Foreskin fibroblast (primary cell): ENCODE measurements at places on chromosomes 12 and 14.

- peak; percentile 33 for DNase-seq
Measured at GRCh38 chr14:72517736-72518135, 376.2 kb downstream of the DPF3 start.

DNA sequence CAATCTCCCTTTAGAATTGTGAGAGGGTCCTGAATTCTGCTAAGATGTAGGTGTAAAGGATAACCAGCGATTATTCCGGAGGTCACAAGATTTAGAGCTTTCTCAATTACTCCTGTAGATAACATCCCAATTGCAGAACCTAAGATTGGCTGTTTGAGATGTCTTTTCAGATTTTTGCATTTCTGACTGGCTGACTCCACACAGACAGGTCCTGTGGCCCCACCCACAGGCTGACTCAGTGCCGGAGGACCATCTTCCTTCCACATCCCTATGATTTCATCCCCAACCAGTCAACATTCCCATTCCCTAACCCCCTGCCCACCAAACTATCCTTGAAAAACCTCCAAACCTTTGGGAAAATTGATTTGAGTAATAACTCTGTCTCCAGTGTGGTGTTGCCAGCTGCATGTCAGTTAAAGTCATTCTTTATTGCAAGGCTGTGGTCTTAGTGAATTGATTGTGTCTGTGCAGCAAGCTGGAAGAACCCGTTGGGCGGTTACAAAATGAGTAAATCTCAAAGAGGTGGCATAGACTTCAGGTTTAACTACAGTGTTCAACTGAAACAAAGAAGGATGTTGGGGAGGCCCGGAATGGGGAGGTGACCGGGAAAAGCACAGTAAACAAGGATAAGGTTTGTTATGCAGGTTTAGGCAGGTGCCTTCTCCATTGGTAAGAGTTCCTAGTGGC, 10.6 kb downstream of the FNTB start:
- no peak for DNase-seq

DNA sequence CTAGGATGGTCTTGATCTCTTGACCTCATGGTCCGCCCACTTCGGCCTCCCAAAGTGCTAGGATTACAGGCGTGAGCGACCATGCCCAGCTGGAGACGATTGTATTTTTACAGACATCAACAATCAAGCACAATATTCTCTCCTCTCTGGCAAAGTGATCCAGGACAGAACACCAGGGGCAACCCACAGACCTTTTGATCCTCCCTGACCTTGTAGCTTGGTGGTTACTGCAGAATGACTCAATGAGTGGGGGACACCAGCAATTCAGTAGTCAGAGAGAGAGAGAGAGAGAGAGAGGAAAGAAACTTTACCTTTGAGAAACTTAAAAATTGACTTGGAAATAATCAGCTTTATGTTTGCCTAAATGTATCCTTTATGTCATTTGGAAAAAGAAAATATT, 51.2 kb downstream of the DRAM1 start:
- DNase-seq, result no peak

- no peak for DNase-seq
Measured at GRCh38 chr14:93937519-93937918, 10.4 kb downstream of the FAM181A start.

- peak; percentile 34 for DNase-seq
Measured at GRCh38 chr14:67418401-67419191, 6.6 kb upstream of the PLEK2 start.

- DNase-seq, result no peak
Measured at GRCh38 chr14:104195878-104196277, 57.5 kb downstream of the KIF26A start.

GRCh38 chr12:51970904-51971646, 19.6 kb downstream of the ACVR1B start:
- no peak for DNase-seq

DNA sequence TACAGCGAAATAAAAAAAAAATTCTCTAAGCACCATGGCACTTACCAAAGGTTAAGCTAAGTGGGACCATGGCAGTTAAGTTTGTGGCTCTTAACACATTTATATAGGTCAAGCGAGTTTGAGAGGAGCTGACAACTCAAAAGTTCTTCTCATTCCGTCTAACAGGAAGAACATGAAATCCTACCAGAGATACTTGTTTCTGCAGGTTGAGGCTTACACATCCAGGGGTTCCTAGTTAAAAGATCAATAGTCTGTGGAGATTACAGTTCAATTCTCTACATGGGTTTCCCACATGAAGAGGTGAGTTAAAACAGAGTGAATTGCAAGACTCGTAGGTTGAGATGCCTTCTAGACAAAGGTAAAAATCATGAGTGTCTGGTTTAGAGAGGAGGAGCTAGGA, 142.6 kb downstream of the EMP1 start:
- no peak for DNase-seq

GRCh38 chr12:256225-256624, 6.4 kb downstream of the SLC6A13 start:
- no peak for DNase-seq

- DNase-seq, result no peak
Measured at GRCh38 chr14:64708148-64709004, 4.2 kb downstream of the PLEKHG3 start.

DNA sequence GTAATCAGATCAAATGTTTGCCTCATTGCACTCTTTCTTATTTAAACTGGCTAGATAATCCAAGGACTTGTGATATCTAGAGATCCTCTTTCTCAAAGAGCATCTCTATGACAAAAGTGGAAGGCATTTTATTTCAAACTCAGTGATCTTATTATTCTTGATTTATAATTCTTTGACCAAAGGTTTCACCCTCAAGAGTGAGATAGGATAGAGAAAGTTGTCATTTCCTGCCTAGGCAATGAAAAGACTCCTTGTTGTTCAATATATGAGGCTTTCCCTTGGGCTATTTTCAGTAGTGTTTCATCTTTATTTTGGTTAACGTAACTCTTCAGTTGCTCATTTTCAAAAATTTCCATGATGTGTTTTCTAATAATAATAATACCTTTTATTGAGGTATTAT, 18.0 kb upstream of the INSM2 start:
- DNase-seq, result no peak

- DNase-seq, result no peak
Measured at GRCh38 chr12:122052285-122052684, 26.3 kb upstream of the MLXIP start.

DNA sequence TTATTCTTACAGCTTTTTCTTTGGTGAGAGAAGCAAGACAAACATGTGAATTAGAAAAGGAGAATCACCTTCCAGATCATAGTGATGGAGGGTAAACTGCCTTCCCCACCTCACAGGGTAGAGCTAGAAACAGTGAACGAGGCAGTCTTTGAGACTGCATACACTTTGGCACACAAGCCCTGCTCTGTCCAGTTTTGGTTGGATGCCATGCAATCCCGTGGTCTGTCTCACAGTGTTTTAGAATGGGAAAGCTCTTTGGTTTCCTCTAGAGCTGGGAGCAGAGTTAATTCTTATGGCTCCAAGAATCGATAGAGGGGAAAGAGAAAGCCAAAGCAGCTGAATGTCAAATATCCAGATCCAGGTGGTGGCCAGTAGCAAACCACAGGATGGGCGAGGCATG, 21.9 kb downstream of the TDP1 start:
- no peak for DNase-seq

- no peak for DNase-seq
Measured at GRCh38 chr12:24138041-24138440, 188.6 kb upstream of the SOX5 start.

DNA sequence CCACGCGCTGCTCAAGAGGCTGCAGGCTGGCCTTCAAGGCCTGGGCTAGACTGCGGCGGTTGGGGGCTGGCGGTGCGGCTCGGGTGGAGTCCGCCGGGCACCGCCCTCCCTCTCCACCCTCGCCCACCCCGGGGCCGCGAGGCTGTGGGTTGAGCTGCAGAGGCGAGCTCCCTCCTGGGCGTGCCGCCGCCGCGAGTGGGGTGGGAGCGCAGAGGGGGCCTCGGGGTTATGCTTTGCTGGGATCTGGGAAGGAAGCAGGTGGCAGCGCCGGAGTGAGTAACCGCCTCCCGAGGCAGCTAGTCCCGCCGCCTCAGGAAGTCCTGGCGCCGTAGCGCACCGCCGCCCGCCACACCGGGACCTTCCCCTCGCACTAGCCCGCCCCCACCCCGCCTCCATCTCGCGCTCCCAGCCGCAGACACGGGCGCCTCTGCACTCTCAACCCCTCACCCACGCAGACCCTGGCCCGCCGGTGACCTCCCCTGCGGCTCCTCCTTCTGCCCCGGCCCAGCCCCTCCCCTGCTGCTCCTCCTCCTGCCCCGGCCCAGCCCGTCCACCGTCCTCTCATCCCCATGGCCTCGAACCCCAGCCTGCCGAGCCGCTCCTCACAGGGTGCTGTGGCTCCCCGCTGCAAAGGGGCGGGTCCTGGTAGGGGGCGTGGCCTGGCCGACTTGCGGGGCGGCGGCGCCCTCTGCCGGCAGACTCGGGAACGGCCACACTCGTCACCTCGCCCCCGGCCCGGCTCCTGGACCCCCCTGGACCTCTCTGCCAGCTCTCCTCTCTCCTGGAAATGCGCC, 16.6 kb downstream of the TAMALIN start:
- peak; percentile 39 for DNase-seq

DNA sequence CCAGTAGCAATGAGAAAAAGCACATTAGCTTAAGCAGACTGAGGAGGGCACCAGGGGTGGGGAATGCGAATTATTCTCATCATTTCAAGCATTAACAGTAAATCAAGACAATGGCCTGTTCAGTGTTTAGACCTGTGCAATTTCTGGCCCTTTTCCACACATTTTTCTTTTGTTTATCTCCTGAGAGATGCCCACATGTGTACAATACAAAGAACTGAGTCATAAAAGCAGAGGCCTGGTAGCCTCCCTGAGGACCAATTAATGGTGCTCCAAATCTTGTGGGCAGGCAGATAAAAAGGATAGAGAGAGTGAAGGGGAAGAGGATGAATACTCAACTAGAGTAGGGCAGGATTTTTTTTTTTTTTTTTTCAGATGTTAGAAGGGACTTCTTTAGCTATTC, 480.8 kb downstream of the RERGL start:
- no peak for DNase-seq

- no peak for DNase-seq
Measured at GRCh38 chr12:96375841-96376604, 24.2 kb downstream of the CDK17 start.

GRCh38 chr12:67208281-67209067, 60.7 kb upstream of the CAND1 start:
- no peak for DNase-seq
